ENCODE measurements at places on chromosomes 6 and 20.

DNA sequence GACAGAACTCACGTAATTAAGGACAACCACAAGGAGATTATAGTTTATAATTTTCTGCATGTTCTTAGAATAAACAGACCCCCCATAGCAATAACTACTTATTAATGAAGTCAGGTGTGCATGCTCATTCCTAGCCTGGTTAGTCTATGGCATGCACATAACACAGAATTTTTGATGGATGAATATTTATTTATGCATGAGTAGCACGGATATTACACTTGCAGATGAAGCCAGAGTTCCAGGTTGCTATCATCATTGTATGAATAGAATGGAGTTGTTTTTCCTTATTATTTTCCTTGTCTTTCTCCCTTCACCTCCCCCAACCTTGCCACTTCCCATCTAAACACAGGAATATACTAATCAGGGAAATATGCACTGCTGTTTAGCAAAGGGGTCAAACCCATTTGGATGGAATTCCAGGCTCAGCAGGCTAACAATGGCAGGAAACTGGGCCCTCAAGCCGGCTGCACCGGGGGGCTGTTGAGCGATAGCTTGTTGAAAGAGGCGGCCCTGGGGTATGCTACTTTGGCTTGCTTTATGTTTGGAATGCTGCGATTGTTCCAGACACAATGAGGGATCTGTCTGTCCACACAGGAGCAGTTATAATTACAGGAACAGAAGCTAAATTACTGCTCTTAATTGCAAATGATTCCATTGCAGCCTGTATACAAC is 112.6 kb downstream of the TMEM170B start:
- no peak for DNase-seq

DNA sequence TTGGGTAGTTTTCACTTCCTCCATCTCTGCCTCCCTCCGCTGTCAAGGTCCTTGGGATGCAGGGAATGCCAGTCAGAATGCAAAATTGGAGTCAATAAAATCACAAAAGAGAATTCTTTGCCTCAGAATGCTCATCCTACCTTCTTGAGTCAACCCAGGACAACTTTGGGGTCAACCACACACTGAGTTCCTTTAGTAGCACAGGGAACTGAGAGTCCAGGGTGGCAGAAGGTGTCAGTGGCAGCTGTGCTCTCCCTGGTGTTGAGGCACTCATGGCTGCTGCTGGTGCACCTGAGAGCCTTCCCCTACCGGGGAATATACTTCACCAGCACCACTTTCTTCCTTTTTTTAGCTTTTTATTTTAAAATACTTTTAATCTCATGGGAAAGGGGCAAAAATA is 829 bp upstream of the NOTCH4 start:
- no peak for DNase-seq

DNA sequence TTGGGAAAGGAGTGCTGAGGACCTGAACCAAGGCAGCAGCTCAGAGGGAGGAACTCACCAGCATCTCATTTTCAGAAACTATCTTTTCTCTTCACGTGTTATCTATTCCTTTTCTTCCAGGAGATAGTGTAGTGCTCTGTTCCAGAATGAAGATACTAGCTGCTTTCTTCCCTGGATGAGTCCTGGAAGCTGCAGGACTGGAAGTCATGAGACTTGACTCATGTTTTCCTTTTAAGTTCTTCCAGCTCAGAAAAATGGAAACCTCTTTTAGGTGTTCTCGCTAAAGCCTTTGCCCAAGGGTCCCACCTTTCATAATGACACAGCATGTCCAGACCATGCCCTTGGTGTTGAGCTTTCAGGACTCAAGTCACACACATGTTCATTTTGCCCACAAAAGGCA is 106.7 kb downstream of the UNC5CL start:
- DNase-seq, result no peak

- DNase-seq, result no peak
Observed at GRCh38 chr6:22519237-22519636, 50.1 kb upstream of the HDGFL1 start.

GRCh38 chr20:48040491-48040890 is 255.2 kb upstream of the SULF2 start:
- DNase-seq, result peak; percentile 97

- DNase-seq, result no peak
Observed at GRCh38 chr6:88376768-88377387, 210.7 kb upstream of the CNR1 start.

- DNase-seq, result no peak
Observed at GRCh38 chr6:128557081-128557480, 36.7 kb upstream of the PTPRK start.

GRCh38 chr20:20205862-20206236 is 153.5 kb downstream of the CFAP61 start:
- DNase-seq, result no peak

GRCh38 chr20:51833326-51833725 is 31.0 kb upstream of the SALL4 start:
- DNase-seq, result no peak

DNA sequence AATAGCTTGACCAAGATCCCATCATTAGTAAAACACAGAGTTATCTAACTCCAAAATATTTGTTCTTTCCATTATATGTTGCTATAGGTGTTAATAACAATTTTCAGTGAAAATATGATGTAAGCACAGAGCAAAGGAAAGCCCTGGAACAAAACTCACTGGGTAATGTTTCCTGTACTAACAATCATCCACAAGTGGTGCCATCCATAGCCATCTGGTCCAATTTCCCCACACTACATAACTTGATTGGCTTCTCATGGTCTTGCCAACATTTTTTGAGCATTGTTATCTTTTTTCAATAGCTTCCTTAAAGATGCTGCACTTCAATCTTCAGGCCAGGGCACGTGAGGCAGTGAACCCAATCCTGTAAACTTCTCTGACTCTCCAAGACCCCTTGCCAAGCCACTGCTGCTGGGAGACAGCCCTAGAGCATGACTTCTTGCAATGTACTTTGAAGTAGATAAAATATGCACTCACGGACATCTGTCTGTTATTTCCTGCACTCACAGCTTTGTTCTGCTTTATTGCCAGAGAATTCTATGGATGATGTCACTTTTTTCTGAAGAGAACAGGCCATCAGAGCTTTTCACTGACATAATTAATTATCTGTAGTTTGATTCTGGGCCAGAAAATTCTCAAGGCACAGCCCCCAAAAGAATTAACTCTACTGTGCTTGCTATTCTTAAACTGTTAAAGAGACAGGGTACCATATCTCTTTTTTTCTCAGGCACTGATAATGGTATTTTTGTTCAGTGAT is 97.5 kb upstream of the TMEM30A start:
- DNase-seq, result peak; percentile 57

GRCh38 chr20:55090286-55090685 is 614.9 kb downstream of the DOK5 start:
- no peak for DNase-seq

- DNase-seq, result no peak
Observed at GRCh38 chr6:152634773-152635172, 2.4 kb downstream of the SYNE1 start.

DNA sequence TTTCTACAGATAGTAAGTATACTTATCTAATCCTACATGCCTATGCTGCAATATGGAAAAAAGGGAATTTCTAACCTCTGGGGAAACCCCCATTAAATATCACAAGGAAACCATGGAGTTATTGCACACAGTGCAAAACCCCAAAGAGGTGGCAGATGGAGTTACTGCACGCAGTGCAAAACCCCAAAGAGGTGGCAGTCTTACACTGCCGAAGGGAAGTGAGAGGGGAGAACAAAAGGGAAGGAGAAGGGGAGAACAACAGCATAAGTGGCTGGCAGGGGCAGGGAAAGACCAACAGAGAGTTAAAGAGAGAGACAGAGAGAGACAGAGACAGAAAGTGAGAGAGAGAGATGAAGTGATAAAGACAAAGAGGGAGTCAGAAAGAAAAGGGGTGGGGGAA is 43.8 kb upstream of the EIF2S2 start:
- no peak for DNase-seq

GRCh38 chr6:97187951-97188350 is 95.1 kb downstream of the MMS22L start:
- no peak for DNase-seq

- no peak for DNase-seq
Observed at GRCh38 chr6:166599205-166599604, 12.7 kb upstream of the RAMACL start.

DNA sequence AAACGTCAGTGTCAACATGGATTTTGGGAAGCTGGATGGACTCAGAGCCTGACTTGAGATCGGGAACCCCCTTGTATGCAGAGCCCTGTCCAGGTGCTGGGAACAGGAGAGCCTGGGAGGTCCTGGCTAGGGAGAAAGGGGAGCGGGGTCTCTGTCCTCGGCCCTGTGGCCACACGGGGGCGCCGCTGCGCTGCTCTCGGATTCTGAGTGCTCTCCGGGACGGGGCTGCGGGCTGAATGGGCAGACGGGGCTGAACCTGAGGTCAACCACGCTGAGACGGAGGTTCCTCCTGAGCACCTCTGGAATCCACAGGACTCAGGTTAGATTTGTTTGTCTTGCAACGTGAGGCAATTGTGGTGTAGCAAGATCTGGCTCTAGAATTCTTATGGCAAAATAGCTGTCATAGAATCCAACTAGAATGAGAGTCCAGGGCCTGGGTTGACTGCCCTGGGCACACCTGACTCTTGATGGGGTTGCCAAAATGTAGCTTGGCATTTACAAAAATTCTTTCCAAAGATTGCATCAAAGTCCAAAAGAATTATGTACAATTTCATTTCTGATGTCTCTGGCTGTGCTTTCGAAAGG is 20.6 kb upstream of the HLA-F start:
- DNase-seq, result no peak

GRCh38 chr6:105317607-105318533 is 85.0 kb downstream of the PREP start:
- DNase-seq, result peak; percentile 16

DNA sequence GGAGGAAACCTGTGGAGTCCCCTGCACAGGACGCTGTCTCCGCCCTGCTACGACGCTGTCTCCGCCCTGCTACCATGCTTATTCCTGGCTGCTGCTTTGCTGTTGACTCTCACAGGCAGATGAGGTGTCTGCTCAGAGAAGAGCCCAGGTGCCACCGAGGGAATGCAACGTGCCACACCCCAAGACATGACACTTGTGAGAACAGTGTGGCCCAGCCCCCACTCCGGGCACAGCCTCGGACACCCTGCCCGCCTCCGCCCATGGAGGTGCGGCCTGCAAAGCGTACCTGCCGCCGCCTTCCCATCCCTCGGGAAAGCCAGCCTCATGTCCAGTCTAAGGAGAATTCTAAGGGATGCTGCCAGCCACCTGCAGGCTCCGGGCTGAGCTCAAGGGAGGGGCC is 15.6 kb upstream of the MRGBP start:
- no peak for DNase-seq

DNA sequence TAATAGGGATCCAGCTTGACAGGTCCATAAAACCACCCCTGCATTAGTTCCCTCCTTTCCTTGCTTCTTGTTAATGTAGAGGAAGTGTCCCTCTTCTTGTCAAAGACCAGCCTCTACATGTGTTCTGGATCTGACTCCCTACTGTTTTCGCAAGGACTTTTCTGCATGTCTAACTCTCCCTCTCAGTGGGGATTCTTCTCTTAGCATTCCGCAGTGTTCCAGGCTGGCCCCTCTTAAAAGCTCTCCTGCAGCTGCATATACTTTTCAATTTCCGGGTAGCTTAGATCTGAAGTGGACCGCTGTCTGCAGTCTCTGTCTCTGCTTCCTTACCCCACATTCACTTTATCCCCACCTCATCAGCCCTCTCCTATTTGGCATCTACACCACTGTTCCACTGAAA is 96.1 kb upstream of the MAN1A1 start:
- DNase-seq, result no peak

GRCh38 chr20:21323640-21324039 is 20.5 kb downstream of the XRN2 start:
- DNase-seq, result no peak

DNA sequence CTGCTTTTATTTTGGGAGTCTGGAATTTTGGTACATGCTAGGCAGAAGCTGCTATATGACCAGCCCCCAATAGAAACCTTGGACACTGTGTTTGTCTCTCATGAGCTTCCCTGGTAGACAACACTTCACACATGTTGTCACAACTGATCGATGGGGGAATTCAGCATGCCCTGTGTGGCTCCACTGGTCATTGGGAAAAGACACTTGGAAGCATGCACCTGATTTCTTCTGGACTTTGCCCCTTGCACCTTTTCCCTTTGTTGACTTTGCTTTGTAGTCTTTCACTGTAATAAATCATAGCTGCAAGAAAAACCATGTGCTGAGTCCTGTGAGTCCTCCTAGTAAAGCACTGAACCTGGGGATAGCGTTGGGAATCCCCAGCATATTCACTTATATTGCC is 7.9 kb upstream of the WFDC10A start:
- DNase-seq, result no peak

DNA sequence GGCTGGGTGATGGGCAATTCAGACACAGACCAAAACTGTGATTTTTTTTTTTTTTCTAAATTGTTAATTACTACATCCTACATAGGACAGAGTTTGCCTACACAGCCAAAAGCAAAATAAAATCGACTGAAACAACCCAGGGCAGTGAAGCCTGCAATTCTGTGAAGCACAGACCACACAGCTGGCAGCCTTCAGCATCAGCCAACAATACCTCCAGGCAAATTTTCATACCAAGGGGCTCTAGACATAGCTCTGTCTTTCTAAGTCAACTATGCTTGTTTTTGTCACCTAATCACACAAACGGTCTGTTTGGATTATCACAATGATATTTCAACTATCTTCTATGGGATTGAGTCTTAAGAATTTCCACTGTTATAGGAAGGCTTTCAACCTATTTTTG is 17.6 kb downstream of the RMND1 start:
- no peak for DNase-seq

DNA sequence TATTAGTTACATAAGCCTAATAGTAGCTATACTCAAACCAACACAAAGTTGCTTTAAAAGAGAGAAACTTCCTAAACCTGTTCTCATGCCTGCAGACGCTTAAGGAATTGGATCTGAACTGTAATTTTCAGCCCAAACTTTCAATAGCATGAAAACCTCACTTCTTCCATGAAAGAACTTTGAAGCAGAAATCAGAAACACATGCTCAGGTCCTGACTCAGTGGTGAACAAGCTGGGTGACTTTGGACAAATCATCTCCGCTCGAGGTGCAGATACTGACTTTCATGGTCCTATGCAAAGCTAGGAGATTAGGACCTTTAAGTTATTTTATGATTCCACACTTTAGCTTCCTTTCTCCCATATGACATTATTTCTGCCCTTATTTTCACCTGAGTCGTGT is 36.5 kb downstream of the NOX3 start:
- no peak for DNase-seq

DNA sequence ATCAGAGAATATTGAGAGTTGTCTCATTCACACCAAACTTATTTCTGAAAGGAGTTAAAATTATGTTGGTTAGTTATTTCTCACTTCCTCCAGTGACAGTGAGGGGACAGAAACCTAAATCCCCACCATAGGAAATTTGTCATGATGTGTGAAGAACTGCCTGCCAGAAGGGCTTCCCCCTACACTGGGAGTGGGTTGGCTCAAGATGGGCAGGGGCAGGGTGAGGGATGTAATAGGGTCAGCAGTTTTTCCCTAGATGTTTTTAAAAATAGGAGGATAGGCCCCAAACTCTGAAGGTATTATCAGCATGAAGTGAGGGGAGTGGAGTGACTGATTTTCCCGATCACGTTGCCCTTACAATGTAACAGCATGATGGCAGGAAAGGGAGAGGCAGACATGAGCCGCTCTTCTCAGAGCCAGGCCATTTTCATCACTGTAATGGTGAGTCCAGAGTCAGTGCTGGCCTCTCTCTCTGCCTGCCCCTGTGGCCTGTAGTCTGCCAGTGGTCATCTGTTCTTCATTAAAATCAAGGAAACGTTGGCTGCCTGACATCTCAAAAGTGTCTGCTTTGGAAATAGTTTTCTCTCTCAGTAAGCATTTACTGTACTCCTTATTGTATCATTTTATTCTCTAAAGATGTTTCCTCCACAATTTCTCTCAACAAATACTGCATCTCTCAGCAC is 59.8 kb upstream of the SYNJ2 start:
- no peak for DNase-seq
